ENCODE measurements at places on chromosomes 6 and 20. TPM values are rescaled to one million over a fixed set of nuclear protein-coding genes. Genes with fewer than 3 reads are reported as not detected.

Gene VNN1
- 3.0 TPM for polyA plus RNA-seq

Gene DYNLT2
- polyA plus RNA-seq, result 0.46 TPM

Gene CLVS2
- 0.20 TPM for polyA plus RNA-seq

Gene PRL
- not detected for polyA plus RNA-seq

Gene PRSS35
- polyA plus RNA-seq, result not detected
